ENCODE measurements at places on chromosomes 5 and 9.

DNA sequence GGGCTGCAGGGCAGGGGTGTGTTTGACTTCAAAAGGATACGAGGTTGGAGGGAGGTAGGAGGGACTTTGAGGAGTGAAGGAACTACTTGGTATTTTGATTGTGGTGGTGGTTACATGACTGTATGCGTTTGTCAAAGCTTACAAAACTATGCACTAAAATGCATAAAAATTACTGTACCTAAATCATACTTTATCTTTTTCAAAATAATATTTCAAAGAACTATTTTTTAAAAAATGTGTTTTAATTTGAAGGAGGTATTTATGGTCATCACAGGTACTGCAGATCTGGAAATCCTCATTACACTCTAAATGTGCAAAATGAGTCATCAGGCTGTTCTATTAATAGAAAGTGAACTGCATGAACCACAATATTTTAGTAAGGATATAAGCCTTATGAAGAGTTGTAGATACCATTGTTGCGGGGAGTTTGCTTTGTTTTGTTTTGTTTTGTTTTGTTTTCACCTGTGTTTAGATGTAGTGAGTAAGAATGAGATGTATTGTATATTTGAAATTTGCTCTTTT, 116.9 kb downstream of the ARRDC3 start:
- no peak for DNase-seq

DNA sequence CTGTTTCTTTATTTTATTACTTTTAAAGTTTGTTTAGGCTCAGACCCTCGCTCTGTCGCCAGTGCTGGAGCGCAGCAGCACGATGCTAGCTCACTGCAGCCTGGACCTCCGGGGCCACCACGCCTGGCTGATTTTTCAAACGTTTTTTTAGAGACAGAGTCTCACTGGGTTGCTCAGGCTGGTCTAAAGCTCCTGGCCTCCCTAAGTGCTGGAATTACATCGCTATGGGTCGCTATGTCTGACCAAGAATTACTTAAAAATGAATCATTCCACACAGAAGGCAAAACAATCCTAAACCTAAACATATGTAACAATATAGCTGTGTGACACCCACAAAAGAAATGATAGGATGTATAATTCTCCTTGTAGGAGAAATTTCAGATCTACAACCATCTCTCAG, 86.9 kb upstream of the SIMC1 start:
- no peak for DNase-seq

GRCh38 chr5:77935506-77936364, 159.6 kb upstream of the TBCA start:
- no peak for DNase-seq

DNA sequence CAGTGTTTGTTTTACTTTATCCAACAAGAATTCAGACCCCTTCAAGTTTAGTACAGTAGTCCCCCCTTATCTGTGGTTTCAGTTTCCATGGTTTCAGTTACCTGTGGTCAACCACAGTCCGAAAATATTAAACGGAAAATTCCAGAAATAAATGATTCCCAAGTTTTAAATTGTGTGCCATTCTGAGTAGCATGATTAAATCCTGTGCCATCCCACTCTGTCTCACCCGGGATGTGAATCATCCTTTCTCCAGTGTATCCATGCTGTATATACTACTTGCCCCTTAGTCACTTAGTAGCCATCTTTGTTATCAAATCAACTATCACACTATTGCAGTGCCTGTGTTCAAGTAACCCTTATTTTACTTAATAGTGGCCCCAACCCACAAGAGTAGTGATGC, 153.8 kb upstream of the RASA1 start:
- no peak for DNase-seq

DNA sequence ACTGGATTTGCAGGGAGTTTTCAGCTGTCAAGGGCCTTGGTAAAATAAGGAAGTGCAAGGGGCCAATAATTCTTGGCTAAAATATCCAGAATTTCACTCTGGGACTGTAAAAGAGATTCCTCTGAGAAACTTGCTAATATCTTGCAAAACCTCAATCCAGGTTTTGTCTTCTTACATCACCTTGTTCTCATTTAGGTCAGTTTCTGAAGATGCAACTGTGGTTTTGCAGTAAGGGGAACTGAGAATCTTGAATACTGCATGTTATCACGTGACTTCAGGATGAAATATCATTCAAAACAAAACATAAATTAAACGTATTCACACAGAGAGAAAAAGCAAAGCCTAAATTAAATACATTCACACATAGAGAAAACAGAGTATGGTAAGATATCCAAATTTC, 35.0 kb upstream of the RIC1 start:
- no peak for DNase-seq

DNA sequence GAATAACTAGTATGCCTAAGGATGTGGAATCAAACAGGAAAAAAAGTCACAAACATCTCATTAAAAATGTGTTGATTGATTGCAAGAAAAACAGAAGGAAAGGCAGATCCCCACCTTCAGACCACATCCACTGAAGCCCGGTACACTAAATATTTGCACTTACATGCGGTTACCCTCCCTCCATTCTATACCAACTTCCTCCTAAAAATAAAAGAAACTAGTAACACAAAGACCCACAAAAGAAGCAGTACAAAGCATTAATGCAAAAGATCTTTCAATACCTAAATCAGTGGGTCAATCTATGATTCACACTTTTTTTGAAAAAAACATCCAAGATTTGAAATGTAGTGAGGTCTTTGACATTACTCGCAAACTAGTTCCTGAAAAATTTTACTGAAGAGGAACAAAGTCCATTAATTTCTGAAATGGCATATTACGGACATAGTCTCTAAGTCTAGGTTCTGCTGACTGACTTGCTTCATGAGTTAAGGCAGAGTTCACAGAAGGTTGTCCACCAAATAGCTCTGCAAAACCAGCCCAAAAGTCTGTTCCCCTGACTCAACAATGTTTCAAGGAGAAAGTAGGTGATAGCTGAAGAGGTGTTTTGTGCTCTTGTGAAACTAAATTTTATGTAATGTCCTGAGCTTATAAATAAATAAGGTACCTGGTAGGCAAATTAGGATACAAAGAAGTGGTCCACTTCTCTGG, 100.7 kb downstream of the PAM start:
- no peak for DNase-seq

- no peak for DNase-seq
Measured at GRCh38 chr5:54991416-54991815, 6.0 kb upstream of the ESM1 start.

GRCh38 chr5:3103262-3103811, 351.9 kb upstream of the IRX2 start:
- no peak for DNase-seq

- DNase-seq = no peak
Measured at GRCh38 chr5:138819081-138819480, 56.1 kb downstream of the LRRTM2 start.

GRCh38 chr5:115325296-115325959, 29.0 kb upstream of the CCDC112 start:
- no peak for DNase-seq

- DNase-seq = no peak
Measured at GRCh38 chr5:149857499-149857898, 87.1 kb downstream of the PDE6A start.

DNA sequence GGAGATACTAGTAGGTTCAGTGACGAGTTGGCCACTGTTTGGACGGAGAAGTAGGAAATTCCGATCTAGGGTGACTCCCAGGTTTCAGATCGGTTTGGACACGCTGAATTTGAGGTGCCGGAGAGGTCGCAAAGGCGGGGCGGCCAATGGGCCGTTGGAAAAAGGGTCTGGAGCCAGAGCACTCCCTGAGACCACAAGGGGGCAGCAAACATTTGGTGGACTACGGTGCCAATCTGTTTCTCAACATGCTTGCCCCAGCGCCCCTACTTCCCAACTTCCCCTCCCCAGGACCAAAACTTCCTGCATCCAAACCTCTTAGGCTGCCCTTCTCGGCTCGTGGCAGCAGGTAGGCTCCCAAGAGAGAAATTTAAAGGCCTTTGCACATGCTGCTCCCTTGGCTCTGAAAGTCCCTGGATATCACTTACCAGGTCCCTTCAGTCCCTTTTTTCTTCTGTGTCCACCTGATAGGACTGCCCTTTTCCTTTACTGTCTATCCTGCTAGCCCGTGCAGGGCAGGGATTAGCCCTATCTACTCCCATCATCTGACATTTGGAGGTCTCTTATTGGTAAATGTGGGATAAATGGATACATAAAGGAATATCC, 992 bp upstream of the RPP25L start:
- peak; percentile 57 for DNase-seq

- DNase-seq = no peak
Measured at GRCh38 chr5:80191991-80192398, 63.9 kb downstream of the SERINC5 start.

DNA sequence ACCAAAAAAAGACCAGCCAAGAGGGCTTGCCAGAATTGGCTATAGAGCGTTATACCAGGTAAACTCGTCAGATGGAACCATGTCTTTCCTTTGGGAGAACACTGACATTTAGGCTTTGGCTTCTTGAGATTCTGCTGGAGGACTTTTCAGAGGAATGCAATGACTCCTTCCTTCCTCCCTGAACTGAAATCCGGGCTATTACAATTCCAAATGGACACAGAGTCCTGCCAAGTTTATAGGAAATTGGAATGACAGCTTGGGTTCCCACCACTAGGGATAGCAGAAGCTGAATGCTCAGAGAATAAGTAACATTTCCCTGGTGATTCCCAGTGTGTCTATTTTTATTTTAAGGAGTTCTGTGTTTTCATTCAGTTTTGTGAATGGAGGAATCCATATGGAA, 143.0 kb downstream of the FGF1 start:
- no peak for DNase-seq

- DNase-seq = no peak
Measured at GRCh38 chr5:181050016-181050415, 9.9 kb downstream of the BTNL9 start.

- DNase-seq = no peak
Measured at GRCh38 chr9:4486176-4486575, 4.1 kb upstream of the SLC1A1 start.

- no peak for DNase-seq
Measured at GRCh38 chr5:5165541-5166002, 25.4 kb downstream of the ADAMTS16 start.

DNA sequence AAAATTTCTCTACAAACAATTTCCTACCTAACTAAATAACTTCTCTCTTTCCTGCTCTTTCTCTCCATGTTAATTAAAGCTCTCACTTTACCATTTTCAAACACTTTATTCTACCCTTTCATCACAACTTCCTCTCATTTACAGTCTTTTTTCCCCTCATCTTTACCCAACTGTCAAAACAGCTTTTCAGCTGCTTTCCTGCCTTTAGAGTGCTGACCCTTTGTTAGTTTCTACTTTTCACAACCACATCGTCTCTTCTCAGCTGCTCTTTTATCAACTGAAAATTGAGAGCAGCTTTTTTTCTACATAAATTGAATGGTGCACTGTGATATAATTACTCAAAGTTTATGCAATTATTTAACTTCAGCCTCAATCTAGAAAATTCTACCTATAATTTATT, 3.1 kb upstream of the HOMER1 start:
- no peak for DNase-seq

GRCh38 chr9:112193572-112194288, 18.6 kb upstream of the SUSD1 start:
- DNase-seq = no peak

DNA sequence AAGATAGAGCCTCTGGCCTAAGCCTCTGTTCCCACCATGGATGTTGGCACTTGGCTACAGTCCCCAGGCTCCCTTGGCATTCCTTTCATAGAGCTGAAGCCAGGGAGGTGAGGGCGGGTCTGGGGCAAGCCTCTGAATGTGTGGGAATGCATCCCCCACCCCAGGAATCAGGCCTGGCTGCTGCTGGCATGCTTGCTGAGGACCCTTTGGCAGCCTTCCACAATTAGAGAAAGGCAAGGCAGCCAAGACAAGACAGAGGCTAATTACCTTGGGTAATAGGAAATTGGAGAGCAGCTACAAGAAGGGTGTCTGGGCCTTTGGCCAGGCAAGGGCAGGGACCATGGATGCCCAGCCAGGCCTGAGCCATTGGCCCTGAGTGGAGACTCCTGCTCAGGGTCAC, 204.4 kb upstream of the TRIM32 start:
- no peak for DNase-seq

DNA sequence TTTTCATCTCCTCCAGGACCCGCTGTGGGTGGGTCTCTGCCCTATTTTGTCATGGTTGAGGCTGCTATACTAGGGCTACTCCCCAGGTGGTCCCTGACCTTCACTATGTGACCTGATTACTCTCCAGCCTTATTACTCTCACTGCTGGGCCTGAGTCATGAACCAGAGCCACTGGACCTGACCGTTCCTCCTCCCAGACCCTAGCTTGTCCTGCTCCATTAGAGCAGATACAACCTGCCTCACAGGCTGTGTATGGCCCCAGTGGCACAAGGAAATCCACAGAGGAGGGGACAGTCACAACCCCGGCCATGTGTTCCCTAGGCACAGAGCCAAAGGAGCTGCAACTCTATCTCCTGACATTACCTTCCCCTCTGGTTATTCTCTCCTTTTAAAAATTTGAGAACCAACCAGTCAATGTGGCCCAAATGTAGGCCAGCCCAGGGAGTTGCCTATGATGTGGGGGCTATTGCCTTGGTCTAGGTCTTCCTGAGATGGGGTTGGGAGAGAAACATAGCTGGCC, 96.0 kb upstream of the FSTL4 start:
- DNase-seq = no peak

DNA sequence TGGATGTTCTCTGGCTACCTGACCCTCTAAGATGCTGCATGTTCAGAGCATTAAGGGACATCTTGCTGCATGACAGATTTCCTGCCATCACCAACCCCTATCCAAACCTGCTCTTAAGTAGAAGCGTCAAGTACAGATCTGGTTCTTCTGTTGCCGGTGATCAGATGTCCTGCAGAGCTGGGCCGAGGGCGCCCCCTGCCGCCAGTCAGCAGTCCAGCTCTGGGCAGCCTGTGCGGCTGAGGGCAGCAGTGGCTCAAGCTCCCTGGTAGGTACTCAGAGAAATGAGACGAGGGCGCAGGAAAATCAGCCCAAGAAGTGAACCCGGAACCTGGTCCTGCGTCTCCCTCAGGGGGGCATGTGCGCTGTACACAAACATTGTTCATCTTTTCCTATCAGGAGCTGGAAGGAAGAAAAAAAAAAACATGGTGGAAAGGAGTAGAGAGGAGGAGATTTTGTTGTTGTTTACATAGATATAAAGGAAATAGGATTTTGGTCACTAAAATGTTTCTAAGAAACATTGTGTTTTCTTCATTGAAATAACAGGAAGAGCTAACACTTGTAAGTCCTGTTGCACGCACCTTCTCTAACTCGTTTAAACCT, 95.8 kb downstream of the CFAP90 start:
- DNase-seq = no peak

GRCh38 chr9:106683454-106683853, 179.5 kb upstream of the ZNF462 start:
- DNase-seq = no peak

GRCh38 chr9:35481347-35481975, 8.4 kb upstream of the RUSC2 start:
- DNase-seq = no peak

Data from activated CD4-positive, CD25-positive, alpha-beta regulatory T cell treated with anti-CD3 and anti-CD28 coated beads, Interleukin-2, amount 50 U/mL, for 16 hours (primary cell).